Stimulated activated CD8-positive, alpha-beta memory T cell treated with anti-CD3 and anti-CD28 coated beads, Interleukin-12 subunit alpha, Interleukin-12 subunit beta, amount 100 ng/mL, for 4 hours (primary cell): ENCODE measurements at places on chromosomes 4 and X.

GRCh38 chr4:41134581-41134980, 79.8 kb downstream of the APBB2 start:
- DNase-seq, result no peak

- DNase-seq, result no peak
Observed at GRCh38 chr4:116590648-116591047, 494.7 kb downstream of the TRAM1L1 start.

- no peak for DNase-seq
Observed at GRCh38 chr4:54099287-54099747, 646 bp upstream of the GSX2 start.

DNA sequence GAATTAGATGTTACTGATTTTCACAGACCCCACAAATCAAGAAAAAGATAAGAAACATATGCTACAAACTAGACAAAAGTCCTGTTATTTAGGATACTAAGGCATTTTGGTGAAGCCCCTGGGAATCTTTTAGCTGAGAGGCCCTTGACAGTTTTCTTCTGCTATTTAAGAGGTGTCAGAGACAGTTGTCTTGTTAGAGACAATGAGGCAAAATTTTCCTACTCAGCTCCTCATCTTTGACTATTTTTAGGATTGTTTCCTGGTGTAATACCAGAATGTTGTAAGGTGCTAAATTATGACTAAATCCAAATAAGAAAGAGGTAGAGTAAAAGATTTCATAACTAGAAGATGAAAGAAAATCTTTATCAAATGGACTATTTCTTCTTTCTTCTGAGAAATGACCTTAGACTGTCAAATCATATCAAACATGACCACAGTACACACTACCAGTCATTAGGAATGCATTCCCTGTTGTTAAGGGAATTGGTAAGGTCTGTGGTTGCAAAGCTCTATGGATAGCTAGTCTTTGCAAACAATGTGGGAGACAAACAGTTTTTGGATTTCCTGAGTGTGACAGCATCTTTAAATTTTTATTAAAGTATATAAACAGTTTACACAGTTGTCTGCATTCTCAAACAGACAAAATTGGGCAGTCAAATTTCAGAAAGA, 926.1 kb downstream of the ADGRL3 start:
- DNase-seq, result no peak

GRCh38 chrX:14884714-14885113, 11.5 kb downstream of the MOSPD2 start:
- no peak for DNase-seq

GRCh38 chr4:138802499-138802898, 213.1 kb upstream of the NOCT start:
- DNase-seq, result no peak

- DNase-seq, result no peak
Observed at GRCh38 chr4:123966990-123967769, 570.6 kb downstream of the SPRY1 start.

GRCh38 chrX:39563178-39563577, 534.6 kb downstream of the BCOR start:
- no peak for DNase-seq

- no peak for DNase-seq
Observed at GRCh38 chrX:37922928-37923327, 75.6 kb upstream of the DYNLT3 start.

- DNase-seq, result no peak
Observed at GRCh38 chrX:100363896-100364295, 46.2 kb downstream of the PCDH19 start.

DNA sequence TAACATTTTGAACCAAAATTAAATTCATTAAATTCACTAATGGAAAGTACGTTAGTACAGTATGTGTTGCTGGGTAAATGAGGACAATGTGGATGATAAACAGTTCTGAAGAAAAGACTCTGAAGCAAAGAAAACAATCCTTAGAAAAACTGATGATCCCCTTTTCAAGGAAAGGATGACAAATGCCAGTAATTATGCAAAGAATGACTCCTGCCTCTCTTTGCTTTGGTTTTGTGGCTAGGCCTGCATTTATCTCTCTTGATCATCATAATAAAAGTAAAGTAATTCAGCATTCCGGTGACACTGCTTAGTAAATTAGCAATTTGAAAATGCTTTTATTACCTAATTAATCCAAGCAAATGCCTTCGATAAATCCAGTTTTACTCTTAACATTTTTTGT, 652.2 kb upstream of the DIPK2B start:
- no peak for DNase-seq

GRCh38 chr4:168717847-168718246, 221.0 kb downstream of the PALLD start:
- no peak for DNase-seq

- no peak for DNase-seq
Observed at GRCh38 chrX:142060191-142060590, 144.9 kb downstream of the MAGEC2 start.

DNA sequence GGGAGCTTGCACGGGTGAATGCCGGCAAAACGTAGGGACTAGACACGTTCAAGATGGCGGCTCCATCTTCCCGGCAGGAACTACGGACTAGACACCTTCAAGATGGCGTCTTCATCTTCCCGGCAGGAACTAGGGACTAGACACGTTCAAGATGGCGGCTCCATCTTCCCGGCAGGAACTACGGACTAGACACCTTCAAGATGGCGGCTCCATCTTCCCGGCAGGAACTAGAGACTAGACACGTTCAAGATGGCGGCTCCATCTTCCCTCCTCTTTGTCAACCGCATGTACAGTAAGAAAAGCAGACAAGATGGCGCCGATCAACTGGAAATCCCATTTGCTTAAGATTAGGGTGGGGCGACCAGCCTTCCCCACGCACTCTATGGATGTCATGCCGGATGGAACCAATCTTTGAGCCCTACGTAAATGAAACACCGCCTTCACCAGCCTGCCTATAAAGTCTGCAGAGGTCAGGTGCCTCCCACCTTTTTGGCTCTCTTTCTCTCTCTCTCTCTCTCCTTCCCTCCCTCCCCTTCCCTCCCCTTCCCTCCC, 222.4 kb downstream of the CRLF2 start:
- peak; percentile 55 for DNase-seq

DNA sequence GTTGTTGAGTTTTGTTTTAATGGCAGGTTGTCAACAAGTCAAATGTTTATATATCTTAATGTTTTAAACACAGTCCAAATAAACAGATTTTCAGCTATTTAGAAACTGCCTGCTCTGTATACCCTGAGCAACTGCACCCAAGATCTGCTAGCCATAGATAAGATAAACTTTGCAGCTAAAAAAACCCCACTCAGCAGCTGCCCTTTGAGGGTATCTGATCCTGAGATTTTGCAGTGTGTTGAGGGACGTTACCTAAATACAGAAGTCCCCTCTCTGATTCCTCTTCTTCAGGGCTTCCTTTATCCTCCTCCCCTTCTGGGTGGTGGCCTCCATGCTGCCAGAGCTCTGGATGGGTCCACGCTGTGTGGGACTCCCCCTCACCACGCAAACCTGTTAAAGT, 11.0 kb upstream of the FGG start:
- no peak for DNase-seq

DNA sequence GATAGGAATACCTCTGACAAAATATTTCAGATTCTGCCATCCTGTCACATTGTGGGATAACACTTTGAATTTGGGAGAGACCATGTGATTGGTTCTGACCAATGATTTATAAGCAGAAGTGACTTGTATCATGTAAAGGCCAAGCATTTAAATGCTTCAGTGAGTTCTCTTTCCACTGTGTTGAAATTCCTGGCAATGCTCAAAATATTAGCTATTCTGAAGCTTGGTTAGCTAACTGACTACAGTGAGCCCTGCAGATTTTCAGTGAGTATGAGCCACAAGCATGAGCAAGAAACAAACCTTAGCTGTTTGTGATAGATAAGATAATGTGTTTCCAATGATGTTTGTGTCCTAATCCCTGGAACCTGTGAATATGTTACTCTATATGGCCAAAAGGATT, 562.8 kb upstream of the AADAT start:
- no peak for DNase-seq

GRCh38 chr4:133624744-133625143, 475.6 kb downstream of the PCDH10 start:
- no peak for DNase-seq

DNA sequence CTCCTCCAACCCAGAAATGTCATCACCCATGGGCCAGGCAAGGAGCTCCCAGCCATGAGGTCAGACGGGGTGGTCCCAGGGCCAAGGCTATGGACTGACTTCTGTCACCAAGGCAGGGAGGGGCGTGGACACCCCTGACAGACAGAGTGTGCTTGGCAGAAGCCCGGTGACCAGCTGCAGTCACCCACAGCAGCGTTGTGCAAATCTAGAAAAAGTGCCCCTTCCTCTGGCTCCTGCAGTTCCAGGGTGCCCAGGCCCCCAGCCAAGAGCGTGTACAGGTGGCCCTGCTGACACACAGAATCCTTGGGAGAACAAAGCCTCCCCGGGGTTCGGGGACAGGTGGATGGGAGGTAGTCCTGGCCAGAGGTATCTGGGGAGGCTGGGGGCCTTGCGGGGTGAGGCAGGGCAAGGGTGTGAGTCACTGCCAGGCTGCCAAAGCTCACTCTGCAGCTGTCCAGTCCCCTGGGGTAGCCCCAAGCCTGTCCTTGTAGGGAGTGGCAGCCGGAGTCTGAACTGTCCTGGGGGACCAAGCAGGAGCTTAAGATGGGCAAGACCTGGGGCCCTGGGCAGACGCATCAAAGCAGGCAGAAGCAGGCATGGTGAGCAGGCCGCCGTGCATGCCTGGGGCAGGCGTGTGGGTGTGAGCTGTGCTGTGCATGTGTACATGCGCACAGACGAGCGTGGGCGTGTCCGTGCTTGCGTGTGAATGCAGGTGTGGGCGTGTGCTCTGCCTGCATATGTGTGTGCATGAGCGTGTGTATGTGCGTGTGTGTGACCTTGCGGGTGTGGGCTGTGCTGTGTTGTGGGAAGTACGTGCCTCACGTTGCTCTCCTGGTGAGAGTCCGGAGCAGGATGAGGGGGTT, 3.3 kb downstream of the MYL5 start:
- DNase-seq, result no peak

DNA sequence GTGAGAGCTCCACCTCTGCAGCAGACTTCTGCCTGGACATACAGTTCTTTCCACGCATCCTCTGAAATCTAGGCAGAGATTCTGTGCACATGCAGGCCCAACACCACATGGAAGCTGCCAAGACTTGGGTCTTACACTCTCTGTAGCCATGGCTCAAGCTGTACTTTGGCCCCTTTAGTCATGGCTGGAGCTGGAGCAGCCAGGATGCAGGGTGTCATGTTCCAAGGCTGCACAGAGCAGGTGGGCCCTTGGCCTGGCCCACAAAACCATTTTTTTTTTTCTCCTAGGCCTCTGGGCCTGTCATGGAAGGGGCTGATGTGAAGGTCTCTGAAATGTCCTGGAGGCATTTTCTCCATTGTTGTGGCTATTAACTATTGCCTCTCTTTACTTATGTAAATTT, 990.5 kb upstream of the ADGRL3 start:
- no peak for DNase-seq

DNA sequence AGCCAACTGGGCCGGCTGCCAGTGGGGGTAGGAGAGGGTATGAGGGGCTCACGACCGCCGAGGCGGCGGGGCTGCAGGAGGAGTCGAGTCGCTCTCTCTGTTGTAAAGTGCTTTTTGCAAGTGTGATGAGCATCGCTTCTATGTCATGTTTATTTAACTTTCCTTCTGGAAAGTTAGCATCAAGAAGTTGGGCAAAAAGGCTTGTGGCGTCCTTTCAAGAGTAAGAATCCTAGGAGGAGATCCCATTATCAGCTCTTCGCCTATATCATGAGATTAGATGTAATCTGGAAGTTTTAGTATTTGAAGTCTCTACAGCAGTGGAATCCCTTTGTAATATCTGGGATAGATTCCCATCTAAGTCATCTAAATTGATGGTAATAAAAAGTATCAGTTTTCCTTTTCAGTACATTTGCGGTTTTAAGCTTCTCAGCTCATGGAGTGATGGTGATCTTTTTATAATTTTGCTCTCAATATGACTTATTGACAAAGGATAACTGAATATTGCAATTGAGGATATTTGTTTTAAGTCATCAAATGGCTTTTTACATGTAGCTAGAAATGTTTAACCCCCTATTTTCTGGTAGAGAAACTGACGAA, 1.7 kb downstream of the GALNT7 start:
- DNase-seq, result no peak
